ENCODE measurements at places on chromosomes 3 and 15.

GRCh38 chr15:52653431-52653964 lies 25.7 kb downstream of the ATOSA start:
- no peak for DNase-seq

DNA sequence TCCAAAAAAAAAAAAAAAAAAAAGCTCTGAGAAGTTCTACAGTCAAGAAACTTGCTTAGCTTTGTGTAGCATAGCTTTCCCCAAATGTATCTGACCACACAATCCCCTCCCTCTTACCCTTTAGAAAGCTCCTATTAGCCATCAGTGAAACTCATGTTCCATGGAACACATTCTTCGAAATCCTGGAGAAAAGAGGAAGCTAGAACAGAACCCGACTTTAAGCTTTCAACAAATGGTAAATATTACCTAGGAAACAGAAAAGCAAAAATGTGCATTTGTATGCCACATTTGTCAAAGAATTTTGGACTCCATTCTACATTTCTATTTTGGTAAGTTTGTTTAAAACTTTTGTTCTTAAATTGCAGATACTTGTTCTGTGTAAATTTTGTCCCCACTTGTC lies 17.4 kb upstream of the CRTC3 start:
- no peak for DNase-seq

GRCh38 chr15:34905047-34905446 lies 64.5 kb downstream of the AQR start:
- no peak for DNase-seq

DNA sequence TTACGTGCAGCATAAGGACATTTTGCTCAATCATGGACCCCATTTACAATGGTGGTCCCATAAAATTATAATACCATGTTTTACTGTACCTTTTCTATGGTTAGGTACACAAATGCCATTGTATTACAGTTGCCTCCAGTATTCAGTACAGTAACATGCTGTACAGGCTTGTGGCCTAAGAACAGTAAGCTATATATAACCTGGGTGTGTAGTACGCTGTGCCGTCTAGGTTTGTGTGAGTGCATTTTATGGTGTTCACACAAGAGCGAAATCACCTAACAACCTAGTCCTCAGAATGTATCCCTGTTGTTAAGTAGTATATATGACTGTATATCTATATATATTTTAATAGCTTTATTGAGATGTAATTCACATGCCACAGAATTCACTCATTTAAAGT lies 12.5 kb downstream of the ASB7 start:
- no peak for DNase-seq

GRCh38 chr3:72105306-72105705 lies 320.4 kb upstream of the PROK2 start:
- no peak for DNase-seq
